ENCODE measurements at places on chromosomes 7 and 10.

- no peak for DNase-seq
These were observed 148.0 kb downstream of the NRCAM start for GRCh38 chr7:108308276-108308675.

- no peak for DNase-seq
These were observed 149.7 kb downstream of the WNT2 start for GRCh38 chr7:117173035-117173770.

DNA sequence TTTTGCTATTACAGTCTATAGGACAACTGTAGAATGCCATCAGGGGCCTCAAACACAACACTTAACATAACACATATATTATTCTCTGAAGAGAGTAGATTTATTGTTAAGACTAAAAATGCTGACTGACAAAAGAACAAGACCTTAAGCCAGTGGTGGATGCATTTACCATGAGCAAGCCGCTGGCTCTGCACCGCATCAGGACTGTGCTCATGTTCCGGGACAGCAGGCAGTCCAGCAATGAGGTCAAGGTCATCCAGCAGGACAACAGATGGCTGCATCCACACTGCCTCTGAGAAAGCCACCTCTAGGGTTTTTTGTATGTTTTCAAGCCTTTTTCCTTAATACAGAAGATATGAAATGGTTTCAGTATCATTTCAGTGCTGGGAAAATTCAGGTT is 23.8 kb downstream of the PEX1 start:
- DNase-seq = no peak

DNA sequence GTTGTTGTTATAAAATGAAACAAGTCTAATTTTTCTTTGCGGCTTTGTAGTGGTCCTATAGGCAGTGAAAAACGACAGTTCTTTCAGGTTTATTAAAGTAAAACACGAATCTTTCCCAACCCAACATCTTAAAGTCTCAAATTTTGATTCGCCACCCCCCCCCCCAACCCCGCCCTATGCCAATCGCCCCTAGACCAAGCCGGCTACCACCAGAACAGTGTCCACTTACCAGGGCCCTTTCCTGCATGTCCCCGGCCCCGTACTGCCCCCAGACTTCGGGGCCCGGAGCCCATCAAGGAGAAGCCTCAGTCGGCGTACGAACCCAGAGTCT is 335 bp upstream of the CHCHD1 start:
- no peak for DNase-seq

DNA sequence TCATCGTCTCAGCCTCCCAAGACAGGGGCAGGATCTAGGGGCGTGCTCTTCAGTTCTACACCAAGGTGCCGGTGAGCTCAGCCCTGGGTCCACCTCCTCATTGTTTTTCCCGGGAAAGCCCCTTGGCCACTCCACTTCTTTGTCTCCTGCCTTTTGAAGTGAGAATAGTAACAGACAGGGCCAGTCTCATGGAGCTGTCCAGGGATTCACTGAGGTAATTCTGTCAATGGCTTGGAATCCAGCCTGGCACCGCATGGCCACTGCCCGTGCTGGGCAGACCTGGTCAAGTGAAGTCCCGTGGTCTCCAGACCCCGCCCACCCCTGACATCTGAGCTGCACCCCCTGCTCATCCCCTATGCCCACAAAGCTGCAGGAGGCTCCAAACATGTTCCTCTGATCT is 138.9 kb downstream of the TNS3 start:
- no peak for DNase-seq

- no peak for DNase-seq
These were observed 9.5 kb upstream of the SEM1 start for GRCh38 chr7:96719164-96719563.

- DNase-seq = no peak
These were observed 1.2 kb downstream of the STRIP2 start for GRCh38 chr7:129435414-129435829.

DNA sequence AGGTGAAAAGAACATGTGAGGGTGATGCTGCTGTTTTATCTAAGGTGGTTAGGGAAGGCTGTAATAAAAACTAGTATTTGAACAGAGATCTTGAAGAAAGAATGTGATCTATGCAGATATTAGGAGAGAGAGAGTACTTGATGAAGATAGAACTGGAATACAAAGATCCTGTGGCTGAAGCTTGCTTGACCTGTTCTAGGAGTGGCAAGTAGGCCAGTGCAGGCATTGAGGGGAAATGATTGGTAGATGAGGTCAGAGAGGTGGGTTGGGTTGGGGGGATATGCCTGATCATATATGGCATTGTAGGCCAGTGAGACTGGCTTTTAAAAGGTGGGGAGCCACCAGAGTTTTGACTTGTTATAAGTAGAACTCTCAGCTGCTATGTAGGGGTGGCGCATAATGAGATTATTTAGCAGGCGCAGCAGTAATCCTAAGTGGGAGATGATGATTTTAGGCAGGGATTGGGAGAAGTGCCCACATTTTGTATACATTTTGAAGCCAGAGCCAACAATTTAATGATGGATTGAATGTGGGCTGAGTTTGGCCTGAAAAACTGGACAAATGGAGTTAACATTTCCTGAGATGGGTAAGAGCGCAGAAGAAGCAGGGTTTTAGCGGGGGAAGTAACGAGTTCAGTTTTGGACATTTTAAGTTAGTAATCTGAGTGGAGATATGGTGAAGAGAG is 8.2 kb downstream of the CCSER2 start:
- no peak for DNase-seq

DNA sequence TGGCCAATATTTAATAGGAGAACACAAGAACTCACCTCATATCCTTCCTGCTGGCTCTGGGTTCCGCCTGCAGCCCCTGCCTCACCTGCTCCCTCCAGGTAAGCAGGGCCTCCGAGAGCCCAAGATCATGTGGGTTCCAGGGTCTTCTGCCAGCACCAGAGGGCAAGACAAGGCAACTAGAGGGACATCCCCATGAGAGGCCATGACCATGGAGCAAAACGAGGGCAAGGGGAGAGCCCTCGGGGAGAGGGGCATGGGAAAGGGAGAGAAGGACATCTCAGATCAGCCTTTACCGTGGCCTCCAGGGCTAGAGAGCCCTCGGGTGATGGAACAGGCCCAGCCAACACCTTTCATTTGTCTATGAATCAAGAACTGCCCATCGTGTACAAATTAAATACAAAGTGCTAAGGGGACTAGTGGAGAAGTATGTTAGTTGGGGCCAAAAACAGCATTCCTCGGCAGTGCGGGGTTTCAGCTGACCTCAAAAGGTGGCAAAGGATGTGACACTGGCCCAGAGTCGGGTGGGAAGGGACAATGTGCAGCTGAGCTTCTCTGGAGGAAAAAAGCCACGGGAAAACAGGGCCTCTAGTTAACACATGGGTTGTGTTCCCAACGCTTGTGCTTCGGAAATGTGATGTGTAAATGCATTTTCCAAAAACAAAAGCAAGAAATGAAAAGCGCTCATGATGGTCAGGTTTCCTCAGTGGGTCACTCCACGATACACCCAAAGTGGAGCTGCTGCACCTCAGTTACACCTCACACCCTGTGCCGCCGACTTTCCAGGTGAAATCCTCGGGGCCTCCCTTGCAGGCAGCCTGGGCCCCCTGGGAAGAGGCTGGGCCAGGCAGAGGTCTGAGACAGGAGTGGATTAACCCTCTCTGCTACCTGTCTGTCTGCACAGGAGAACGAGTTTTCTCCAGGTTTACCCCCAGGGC is 2.0 kb downstream of the AOC1 start:
- no peak for DNase-seq

All from COLO829 (cell line).